ENCODE measurements at places on chromosomes 6 and 20. TPM values are rescaled to one million over a fixed set of nuclear protein-coding genes. Genes with fewer than 3 reads are reported as not detected.
A peak's percentile ranks its signal among the peaks of the same experiment; 100 is the strongest.

GRCh38 chr6:163706500-163707087 is 292.1 kb downstream of the QKI start:
- no peak for DNase-seq

GRCh38 chr6:11144393-11144851 is 32.9 kb upstream of the ERVFRD-1 start:
- DNase-seq, result peak; percentile 77

DNA sequence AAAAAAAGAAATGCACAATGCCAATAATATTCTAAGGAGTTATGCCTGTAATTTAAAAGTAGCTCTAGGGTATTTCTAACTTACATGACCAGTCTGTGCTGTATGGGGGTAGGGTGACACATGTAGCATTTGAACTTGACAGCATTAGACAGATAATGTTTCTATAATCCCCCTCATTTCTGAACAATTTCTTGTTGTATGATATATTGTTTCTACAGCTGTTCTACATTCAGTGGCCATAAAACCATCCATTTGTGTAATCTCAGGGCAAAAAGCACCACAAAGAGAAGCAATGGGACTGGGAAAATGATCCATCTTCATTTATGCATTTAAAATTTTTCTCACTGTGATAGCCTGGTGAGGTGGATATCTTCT is 767.8 kb downstream of the TFAP2A start:
- DNase-seq, result no peak

GRCh38 chr20:34791289-34792020 is 34.0 kb downstream of the NCOA6 start:
- DNase-seq, result no peak

GRCh38 chr6:112348891-112349635 is 1.9 kb downstream of the RFPL4B start:
- no peak for DNase-seq

DNA sequence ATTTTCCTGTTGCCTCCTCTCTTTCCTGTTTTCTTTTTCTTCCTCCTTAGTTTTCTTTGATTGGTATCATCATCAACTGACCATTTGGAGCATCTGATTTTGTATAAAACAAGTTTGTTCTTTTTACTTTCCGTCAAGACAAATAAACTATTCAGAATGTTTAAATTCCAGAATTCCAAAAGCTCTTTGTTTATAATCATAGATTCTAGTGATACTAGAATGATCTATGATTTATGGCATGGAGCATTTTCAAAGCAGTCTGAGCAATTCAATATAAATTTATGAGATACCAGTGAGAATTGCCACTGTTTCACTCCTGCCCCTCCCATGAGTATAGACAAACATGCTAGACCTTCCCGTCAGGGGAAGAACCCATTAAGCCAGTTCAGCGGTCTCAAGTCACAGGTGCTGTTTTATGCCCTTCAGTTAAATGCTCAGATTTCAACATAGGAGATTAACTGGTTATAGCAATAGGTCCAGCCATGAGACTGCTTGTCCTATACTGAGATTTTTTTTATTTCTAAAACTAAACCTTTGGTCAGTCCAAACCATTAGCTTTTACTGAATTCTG is 60.7 kb downstream of the GRIK2 start:
- no peak for DNase-seq

DNA sequence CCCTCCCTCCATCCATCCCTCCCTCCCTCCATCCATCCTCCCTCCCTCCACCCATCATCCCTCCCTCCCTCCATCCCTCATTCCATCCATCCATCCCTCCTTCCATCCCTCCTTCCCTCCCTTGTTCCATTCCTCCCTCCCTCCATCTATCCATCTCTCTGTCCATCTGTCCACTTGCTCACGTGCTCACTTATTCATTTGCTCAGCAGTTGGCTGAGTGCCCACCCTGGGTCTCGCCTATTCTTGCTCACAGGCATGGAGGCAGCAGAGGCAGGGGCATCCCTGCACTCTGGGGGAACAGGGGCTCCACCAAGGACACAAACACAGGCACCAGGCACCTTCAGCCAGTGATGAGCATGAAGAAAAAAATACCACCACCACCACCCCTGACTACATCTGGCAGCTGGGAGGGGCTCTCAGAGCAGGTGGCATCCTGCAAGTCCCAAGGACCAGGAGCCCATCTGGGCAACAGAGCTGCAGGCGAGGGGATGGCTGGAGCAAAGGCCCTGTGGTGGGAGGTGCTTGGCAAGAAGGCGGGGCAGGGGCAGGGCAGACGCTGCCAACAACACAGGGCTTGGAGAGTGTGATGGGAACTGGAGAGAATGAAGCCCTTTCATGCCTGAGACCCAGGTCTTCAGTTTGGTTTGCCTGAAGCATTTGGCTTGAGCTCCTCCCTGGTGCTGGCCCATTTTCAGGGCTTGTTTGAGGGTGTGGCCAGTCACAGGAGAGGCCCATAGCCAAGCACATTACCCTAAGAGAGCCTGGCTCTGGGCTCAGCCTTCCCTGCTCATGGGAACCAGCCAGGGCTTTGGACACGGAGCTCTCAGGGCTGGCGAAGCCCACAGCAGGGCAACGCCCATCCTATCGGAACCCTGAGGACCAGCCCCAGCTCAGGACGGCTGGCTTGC is 40.2 kb upstream of the MRGBP start:
- DNase-seq, result no peak

DNA sequence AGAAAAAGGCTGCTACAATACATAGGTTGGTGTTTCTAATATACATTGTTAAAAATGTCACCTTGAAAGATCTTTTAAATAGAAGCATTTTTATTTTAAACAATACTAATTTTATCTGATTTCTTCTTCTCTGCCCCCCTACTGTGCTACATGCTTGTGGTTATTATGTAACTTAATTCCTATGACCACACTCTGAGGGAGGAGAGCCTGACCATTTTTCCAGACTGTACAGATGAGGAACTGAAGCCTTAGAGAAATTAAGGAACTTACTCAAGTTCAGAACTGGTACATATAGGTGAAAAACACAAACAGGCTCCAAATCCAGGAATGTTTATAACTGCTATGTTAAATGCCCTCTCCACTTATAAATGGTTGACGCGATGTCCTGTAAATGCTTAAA is 43.4 kb upstream of the ARHGAP18 start:
- no peak for DNase-seq

- DNase-seq, result no peak
Measured at GRCh38 chr6:68911334-68911733, 276.3 kb downstream of the ADGRB3 start.

DNA sequence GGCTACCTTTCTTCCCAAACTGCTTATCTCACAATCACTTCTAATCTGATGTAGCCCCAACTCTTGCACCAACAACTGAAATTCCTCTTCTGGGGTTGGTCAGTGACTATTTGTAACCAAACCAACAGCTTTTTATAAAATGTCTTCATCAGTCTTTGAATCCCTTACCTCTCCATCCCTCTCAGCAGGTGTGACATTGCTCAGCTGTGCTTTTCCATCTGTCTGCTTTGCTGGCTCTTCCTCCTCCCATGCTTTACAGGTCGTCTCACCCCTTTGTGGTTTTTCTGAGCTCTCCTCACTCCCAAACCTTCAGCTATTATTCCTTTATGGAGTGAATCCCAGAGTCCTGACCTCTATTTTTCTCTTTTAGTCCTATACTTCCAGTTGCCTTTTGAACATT is 5.9 kb downstream of the MAP7 start:
- DNase-seq, result no peak

GRCh38 chr6:157227202-157228166 is 95.8 kb downstream of the TMEM242 start:
- no peak for DNase-seq

DNA sequence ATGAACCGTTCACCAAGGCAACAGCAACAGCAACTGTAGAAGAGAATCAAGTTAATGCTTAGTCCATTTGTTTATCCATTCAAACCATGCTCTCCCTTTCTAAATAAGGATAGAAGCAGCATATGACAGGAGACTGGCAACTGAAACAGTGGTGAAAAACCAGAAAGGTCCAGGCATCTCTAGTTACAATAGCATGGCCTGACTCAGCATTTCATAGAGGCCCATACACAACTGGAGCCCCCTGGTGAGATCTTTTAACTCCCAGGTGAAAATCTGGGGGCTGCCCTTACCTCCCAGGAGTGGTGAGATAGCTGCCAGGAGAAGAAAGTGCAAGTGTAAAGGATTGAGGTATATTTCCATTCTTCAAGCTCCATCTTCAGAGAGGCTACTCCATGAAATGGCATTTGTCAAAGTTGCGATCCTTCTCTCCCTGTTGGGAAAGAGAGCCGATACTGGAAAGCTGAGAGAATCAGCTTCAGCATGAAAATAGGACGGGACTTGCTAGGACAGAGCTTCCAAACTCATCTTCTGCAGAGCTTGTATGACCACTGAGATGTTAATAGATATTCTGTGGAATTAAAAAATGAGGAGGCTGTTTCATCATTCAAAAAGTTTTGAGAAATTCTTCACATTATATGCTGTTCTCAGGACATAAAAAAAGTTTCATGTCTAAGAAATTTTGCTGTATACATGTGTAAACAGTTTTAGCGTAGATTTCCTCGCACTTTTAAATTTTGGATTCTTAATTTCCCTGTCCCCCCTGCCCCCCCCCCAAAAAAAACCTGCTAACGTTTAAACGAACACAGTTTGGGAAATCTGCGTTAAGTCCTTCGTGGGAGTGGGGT is 10.9 kb upstream of the SLC2A12 start:
- peak; percentile 40 for DNase-seq

DNA sequence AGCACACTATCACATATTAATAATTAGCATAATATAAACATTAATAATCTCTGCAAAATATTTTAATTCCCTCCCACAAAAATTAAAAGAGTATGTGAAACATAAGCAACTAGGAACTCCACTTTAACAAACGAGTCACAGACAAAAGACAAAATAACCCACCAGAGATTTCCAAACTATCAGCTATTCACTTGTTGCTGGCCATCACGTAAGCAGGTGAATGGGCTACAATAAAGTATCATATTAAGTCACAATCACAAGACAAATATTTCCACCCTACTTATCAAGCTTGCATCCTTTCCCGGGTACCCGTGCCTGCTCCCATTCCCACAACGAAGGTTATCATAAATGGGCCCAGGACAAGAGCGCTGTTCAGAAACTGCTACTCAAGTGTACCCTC is 2.5 kb downstream of the HDAC2 start:
- DNase-seq, result no peak

GRCh38 chr6:74717591-74717990 is 488.3 kb downstream of the COL12A1 start:
- no peak for DNase-seq

DNA sequence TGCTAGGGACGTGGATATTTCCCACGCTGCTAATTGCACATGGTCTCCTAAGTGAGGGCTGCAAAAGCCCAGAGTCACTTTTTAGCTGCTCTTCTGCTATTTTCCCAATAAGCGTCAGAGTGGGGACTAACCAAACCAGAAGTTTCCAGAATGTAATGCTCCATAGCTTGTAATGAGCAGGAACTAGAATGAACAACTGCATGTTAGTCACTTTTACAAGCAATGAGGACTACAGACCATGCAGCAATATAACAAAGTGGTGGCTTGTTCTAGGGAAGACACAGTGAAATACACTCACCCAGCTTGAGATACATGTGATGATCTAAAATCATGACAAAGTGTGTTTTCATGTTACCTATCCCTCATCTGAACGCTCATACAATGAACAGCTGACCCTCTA is 314.1 kb upstream of the SGK1 start:
- no peak for DNase-seq

DNA sequence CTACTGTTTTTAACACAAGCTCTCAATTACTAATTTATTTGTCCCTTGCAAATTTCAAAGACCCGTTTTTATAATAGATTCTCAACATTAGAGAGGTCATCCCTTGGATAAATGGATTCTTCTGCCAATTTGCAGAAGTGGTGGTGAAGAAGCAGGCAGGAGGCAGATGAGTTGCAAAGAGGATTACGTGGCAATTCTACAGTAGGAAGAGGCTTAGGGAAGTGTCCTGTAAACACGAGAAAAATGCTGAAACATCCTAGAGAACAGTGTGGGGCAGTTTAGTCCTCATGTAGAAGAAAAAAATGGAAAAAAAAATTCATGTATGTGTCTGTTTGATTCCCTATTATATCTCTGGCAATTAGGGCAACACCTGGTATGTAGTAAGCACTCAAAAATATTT is 87.6 kb downstream of the BMP2 start:
- DNase-seq, result no peak

DNA sequence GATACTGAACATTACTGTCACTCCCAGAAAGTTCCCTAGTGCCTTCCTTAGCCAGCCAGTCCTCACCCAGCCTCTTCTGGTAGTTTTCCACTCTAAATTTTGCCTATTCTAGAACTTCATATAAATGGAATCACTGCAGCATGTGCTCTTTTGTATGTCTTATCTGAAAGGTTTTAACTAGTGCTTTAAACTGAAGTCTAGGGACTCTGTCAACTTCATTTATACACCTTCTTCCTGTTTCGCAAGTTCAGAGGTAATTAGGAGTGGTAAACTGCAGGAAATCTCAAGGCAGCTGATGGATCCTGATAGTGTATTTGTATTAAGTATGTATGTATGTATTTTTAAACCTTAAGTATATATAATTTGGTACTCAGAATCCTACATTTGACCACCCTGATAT is 94.3 kb downstream of the TCP11 start:
- DNase-seq, result no peak

DNA sequence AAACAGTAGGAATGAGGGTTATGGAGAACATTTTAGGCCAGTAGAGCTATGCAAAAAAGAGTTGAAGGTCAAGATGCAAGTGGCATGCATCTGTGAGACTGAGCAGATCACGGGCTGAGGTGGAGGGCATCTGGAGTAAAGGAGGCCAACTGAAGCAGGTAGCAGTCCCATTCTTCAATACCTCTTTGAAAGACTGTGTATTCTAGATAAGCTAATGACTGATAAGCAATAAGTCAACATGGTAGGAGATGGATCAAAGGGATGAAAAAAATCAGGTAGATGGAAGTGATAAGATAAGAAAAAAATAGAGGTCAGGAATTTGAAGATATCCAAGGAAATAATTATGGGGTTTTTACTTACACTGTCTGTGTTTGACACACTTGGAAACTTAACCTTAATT is 55.6 kb downstream of the ARMC2 start:
- DNase-seq, result peak; percentile 43

DNA sequence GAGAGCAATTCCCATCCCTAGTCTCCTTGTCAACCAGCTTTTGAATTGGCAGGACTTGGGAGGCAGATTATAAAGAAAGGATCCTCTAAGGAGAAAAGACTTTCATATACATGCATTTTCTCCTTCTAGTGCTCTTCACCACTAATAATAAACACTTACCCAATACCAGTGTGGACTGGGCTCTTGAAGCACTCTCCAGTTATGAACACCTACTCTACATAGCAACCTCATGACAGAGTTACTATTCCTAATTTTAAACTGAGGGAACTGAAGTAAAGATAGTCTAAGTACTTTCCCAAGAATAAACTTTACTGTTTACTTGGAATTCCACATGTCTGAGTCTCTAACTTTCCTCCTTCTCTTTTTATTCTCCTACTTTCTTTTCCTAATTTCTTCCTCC is 4.8 kb downstream of the COL9A1 start:
- no peak for DNase-seq

Gene CCN6
- total RNA-seq, result not detected

Gene DEF6
- 10.0 TPM for total RNA-seq

Gene TSHZ2
- total RNA-seq, result not detected

Gene LIN28B
- total RNA-seq, result 56.8 TPM

Gene CCDC170
- 8.9 TPM for total RNA-seq

Gene BPIFB1
- total RNA-seq, result 0.82 TPM

Gene DYNLT2
- 4.3 TPM for total RNA-seq

Gene ANKRD66
- not detected for total RNA-seq

Gene SIRPA
- total RNA-seq, result 17.6 TPM

Gene ASIP
- not detected for total RNA-seq

Gene FHL5
- not detected for total RNA-seq

Data from HepG2 (cell line).